ENCODE measurements at places on chromosomes 4 and X.

DNA sequence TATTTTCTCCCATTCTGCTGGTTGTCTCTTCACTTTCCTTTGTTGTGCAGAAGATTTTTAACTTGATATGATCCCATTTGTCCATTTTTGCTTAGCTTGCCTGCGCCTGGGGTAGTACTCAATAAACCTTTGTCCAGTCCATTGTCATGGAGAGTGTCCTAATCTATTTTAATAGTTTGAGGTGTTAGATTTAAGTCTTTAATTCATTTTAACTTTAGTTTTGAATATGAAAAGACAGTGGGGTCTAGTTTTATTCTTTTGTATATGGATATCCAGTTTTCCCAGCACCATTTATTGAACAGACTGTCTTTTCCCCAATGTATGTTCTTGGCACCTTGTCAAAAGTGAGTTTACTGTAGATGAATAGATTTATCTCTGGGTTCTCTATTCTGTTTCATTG lies 76.0 kb upstream of the ITM2A start:
- no peak for DNase-seq

GRCh38 chr4:143353797-143354196 lies 17.1 kb downstream of the GAB1 start:
- DNase-seq: no peak

DNA sequence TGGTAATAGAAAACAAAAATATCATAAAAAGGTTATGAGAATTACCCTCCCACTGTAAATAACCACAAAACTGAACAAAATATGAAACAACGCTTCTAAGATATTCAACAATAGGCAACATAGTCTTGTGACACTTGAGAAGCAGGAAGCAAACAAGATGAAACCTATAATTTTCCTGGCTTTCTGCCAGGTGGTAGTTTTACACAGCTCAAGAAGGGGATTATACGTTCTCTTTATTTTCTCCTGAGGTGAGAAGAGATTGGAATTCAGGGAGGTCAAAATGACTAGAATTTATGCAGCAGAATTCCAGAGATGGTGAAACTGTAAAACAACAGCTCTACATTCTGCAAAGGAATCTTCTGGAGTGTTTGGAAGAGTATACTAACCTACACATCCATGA lies 186.0 kb downstream of the HHIP start:
- no peak for DNase-seq

DNA sequence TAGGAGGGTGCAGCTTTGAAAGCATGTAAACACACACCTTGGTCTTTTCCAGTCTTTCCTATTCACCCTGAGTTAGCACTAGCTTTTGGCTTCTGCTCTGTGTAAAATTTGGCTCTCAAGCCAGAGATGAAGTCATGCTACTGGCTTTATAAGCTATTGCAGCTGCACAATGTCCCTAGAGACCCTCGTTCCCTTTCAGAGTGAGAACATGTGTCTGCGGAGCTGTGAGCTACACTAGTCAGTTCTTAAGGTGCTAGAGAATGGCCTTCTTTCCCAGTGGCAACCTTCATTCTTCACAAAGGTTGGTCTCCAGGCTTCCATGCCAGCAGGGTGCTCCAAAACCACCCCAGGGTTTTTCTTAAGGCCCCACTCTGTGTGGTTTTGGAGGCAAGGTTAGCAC lies 199.1 kb downstream of the SPATA18 start:
- no peak for DNase-seq

- DNase-seq: no peak
These were observed 326.4 kb downstream of the PPP3CA start for GRCh38 chr4:101020956-101021355.

- peak; percentile 40 for DNase-seq
These were observed at the start of gene FHDC1 for GRCh38 chr4:152935631-152936445. Gene FHDC1 (plus strand): TSS chr4:152936323. CDS start chr4:152943058, 6,735 bp downstream.

All from activated T-cell treated with anti-CD3 and anti-CD28 coated beads, Interleukin-2, amount 50 U/mL, for 48 hours (primary cell).